Activated T-helper 17 cell treated with anti-CD3 and anti-CD28 coated beads, Interleukin-2, amount 50 U/mL, for 72 hours (primary cell): ENCODE measurements at places on chromosomes 3 and 15.

DNA sequence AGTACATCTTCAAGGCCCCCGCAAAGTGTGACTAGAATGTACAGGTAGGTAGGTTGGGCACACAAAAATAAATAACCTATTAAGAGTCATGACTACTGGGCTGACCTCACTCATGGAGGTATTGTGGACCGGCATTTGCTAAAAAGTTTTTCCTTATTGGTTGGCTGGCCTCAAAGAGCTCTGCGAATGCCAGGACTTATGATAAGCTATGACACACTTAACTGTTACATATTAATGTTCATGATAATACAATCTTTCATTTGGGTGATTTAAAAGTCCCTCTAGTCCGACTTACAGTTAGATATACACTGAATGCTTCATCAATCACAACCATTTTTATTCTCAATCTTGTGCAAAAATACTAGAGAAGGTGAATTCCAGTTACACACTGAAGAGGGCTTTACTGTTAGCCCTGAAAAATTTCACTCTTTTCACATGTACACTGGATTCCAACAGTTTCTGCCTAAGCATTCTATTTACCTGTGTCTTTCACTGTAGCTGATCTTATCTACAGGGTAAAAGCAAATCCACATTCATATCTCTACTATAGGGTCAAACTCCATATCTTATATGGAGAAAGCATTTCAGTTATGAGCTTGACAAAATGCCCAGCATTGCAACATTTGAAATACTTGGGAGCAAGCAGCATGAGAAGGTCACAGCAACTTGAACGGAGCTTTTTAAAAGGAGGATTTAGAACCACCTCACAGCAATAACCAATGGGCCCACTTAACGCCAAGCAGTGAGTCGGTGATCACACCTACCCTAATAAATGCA lies 329.1 kb downstream of the FOXP1 start:
- ATAC-seq = no peak

- ATAC-seq = no peak
These were observed 259.5 kb downstream of the THSD4 start for GRCh38 chr15:71374607-71375352.

GRCh38 chr3:172357850-172358754 lies 90.2 kb downstream of the GHSR start:
- ATAC-seq = no peak

DNA sequence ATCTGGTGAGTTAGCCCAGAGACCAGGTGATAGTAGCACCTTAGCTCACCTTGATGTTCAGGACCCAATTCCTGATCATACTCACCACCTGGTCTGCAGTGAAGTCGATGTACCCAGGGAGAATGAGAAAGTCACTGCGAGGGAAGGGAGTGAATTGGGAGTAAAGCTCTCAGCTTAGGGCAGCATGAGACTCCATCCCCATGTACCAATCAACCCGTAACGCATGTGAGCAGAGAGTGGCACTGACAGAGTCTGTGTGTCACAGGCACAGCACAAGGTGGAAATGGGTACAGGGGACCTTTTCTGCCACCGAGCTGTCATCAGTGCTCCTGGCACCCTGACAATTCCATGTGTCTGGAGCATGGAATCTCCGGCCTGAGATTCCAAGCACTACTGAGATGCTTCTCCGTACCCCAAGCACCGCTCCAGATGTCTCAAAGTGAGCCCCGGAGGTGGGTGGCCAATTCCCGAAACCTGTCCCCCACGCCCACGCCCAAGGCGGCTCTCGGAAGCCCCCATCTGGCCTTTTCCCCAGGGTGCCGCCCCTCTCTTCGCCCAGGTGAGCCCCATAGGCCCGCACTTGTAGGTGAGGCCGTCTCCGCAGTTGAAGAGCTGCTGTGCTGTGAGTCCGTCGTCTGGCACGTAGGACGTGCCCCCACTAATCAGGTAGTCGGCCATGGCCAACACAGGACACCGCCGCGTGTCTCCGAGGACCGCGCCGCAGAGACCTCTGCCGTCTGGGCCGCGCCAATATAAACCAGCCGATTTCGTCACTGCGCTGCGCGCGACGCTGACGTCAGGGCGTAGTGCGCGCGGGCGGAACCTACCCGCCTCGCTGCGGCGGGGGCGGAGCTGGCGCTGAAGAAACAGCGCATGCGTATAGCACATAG lies at the start of gene IMPDH2:
Gene IMPDH2, minus strand, starts transcription at position 726 of the 890 bp plus-strand sequence. Its CDS starts 48 bp downstream, at position 678.
- ATAC-seq = peak; percentile 98

GRCh38 chr3:51813539-51813938 lies 34.5 kb upstream of the IQCF6 start:
- no peak for ATAC-seq

DNA sequence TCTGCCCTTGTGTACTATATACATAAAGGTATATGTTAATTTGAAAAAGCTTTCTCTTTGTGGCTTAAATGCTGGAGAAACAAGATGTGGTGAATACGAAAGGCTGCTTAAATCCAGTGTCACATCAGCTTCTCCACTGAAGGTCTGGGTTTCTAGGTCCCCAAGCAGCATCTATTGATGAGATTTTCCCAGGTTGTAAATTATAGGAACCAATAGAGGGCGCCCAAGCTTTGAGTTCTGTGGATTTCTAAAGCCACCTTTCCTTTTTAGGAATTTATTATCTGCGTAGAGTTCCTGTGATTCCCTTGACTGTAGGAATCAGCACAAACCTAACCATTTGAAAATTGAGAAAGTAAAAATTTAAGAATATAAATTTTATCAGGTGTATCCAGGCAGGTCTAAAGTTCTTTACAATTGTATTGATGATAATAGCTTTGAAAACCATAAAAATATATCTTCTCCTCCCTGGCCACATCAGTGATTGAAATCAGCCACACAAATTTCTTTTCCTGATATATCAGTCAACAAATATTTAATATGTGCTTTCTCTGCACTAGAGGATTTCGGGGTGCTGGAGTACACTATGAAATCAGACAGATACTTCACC lies 88.3 kb upstream of the ADAMTSL3 start:
- ATAC-seq = no peak

DNA sequence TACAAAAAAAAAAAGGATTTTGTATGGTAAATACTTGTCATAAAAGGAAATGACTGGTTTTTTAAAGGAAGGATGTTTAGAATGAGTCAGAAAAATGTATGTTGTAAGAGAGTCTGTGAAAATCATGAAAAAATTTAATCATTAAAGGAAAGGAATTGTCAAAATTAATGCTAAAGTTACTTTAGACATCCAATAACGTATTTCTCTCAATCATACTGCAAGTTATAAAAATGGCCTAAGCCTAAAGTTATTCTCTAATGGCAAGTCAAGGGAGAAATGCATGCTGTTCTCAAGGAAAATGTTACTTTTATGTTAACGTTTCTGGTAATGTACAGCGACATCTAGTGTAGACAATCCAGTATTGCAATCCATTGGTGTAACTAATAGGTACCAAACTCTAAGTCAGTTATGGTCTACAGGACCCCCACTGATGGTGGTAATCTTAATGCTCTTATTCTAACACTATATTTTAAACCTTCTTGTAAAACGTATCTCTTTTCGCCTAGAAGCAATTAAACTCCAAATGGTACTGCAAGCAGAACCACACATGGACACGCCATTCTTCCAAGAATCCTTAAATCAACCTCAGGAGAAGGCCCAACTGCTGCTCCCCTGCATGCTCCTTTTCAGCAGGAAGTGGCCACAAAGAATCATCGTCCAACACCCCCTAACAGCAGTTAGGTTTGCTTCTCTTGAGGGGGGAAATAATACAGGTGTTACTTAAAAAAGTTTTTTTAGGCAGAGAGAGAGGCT lies 35.2 kb downstream of the NCEH1 start:
- ATAC-seq = no peak

DNA sequence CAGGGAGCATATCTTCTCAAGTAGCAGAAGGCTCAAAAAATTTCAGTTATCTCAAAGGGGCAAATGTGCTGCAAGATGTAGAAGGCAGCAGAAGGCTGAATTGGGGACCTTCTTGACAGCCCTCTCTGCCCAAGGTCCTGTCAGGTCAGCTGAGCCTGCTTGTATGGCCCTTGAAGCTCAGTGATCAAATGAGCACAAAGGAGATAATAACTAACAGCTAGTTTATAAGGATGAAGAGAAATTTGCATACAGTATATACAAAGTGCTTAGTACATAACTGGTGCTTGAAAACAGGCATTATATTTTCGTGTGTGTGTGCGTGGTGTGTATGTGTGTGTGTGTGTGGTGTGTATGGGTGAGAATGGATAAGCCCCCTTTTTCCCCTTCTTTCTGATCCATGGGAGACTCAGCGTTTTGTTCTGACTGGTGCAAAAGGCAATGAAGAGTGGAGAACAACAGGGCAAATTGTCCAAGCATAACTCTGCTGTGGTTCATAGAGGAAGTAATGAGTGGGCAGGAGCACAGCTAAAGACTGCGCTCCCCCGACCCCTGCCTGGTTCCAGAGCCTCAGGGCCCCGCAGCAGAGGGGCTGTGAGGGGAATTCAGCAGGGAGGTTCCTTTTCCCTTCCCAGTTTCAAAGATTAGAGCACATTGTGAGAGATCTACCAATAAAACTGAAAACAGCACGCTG lies 356.8 kb upstream of the NR2F2 start:
- no peak for ATAC-seq

GRCh38 chr3:157639756-157640426 lies 136.7 kb upstream of the VEPH1 start:
- ATAC-seq = no peak

DNA sequence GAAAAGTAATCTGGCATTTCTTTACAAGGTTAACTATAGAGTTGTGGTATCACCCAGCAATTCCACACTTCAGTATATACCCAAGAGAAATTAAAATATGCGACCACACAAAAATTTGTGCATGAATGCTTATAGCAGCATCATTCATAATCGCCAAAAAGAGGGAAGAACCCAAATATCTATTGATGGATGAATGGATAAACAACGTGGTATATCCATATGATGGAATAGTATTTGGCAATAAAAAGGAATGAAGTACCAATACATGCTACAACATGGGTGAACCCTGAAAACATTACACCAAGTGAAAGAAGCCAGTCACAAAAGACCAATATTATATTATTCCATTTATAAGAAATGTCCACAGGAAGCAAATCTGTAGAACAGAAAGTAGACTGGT lies 8.6 kb upstream of the SKOR1 start:
- no peak for ATAC-seq
